ENCODE measurements at places on chromosomes 6 and 20.

- DNase-seq = no peak
Observed at GRCh38 chr20:63296531-63297299, 3.7 kb downstream of the COL20A1 start.

- DNase-seq = no peak
Observed at GRCh38 chr20:40728470-40728869, 39.4 kb upstream of the MAFB start.

DNA sequence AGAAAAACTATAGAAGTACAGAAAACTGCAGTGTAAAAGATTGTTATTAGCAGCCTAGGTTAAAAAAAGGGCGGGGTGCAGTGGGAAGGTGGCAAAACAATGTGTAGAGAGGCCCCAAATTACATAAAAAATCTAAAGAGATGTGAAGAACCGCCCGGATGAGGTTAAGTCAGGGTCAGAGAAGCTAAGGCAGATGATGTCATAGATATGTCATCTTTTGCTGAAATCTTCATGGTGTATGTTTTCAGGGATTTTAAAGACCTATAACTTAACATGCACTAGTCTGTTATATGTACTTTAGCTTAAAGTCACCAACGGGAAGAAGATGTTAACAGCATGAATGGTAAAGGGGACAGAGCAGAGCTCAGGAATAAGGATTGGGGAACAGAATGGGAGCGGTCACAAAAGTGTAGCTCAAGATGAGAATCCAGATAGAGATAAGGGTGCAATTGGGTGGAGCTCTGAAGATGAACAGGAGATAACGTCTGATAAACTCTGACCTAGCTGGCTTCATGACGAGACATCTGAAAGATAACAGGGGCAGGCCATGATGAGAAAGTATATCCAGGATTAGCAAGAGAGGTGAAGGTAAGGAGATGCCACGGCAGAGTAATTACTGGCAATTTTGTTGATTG, 83.4 kb downstream of the TFAP2A start:
- no peak for DNase-seq

GRCh38 chr6:103862297-103862696, 997.4 kb downstream of the HACE1 start:
- no peak for DNase-seq

DNA sequence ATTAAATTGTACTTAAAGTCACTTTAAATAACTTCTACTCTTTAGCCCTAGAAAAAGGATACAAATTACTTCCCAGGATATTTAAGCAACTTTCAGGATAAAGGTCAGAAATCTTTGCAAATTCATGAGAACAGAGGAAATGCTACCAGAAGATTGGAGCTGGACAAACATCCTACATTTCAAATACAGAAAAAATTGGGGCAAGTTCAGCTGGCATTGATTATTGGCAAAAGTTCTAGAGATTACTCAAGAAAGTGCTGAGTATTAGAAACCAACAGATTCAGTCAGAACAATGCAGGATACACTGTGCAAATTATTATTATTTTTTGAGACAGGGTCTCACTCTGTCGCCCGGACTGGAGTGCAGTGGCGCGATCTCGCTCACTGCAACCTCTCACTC, 6.0 kb downstream of the SLC22A23 start:
- DNase-seq = no peak

GRCh38 chr20:36812594-36813463, 39.3 kb upstream of the DSN1 start:
- DNase-seq = no peak

GRCh38 chr6:134198093-134198492, 119.8 kb downstream of the SGK1 start:
- DNase-seq = no peak

GRCh38 chr6:70538376-70538775, 28.4 kb upstream of the SDHAF4 start:
- no peak for DNase-seq

GRCh38 chr6:18551228-18551627, 164.1 kb downstream of the RNF144B start:
- DNase-seq = no peak

GRCh38 chr6:145271577-145271976, 463.7 kb downstream of the EPM2A start:
- no peak for DNase-seq
